ENCODE measurements at places on chromosomes 12 and 14.

- DNase-seq, result no peak
Observed at GRCh38 chr12:132333766-132334165, 4.4 kb upstream of the GALNT9 start.

GRCh38 chr14:104103061-104103445, 17.6 kb downstream of the ASPG start:
- DNase-seq, result no peak

GRCh38 chr12:1706632-1706980, 15.7 kb downstream of the ADIPOR2 start:
- DNase-seq, result no peak

- peak; percentile 53 for DNase-seq
Observed at GRCh38 chr14:69658664-69659261, 47.4 kb downstream of the SUSD6 start.

DNA sequence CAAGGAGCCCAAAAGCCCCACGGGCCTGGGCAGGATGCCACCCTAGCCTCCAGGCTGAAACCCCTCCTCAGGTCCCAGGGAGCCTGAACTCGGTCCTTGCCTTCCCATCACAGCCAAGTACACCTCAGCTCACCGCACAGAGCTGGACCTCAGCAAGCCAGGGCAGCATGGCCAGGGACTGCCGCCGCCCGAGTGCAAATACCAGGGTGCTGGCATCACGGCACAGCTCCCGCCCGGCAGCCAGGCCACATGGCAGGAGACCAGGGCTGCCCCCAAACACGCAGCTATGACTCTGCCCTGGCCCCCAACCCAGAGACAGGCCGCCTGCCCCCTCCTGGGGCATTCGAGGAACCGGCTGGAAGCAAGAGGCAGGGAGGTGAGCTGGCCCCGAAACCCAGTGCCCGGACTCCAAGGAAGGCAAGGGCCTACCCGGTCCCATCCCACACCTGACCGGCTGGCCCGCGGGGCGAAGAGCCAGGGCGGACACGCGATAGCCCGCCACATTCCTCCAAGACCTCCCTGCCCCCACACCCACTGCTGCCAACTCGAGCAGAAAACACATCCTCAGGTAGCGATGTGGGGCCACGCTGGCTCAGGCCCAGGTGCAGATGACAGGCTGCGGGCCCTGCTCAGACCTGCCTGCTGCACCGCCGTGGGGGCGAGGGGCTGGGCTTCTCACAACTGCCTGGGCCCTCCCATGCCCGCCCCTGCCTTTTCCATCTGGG, 2.7 kb downstream of the JAG2 start:
- DNase-seq, result peak; percentile 70

DNA sequence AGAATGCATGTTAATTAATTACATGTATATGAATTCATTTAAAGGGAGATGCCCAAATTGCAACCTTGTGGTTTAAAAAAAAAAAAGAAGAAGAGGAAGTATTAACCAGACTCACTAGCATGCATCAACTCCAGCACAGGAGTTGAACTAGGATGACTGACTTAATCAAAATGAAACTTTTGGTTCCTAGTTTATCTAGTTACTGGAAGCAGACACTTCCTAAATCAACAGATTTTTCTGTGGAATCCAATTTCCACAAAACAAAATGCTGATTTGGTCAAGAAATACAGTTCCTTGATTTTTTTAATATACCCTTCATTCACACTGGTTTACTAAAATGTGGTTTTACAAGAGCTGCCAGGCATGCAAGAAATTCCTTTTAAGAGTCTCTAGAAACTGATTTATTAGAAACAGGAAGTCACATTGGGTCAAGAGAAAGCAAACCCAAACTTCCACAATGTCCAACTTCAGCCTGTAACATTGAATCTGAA, 41.6 kb downstream of the ITPR2 start:
- no peak for DNase-seq

GRCh38 chr14:53553221-53553620, 400.1 kb upstream of the DDHD1 start:
- no peak for DNase-seq

- DNase-seq, result no peak
Observed at GRCh38 chr14:79027138-79027537, 857.0 kb downstream of the NRXN3 start.

DNA sequence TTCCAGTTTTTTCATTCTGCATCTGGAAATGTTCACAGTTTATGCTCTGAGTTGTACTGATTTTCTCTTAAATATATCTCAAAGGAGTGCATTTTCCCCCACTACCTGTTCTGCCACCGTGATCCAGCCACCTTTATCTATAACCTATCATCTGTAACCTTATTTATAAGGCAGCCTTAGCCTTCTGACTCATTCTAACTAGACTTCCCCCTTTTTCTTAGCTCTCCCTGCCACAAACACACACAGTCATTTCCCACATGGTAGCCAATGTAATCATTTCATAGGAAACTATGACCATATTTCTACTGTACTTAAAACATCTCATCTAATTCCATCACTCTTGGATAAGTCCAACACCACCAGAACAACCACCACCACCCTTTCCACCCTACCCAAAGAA, 10.8 kb upstream of the GYS2 start:
- DNase-seq, result no peak

DNA sequence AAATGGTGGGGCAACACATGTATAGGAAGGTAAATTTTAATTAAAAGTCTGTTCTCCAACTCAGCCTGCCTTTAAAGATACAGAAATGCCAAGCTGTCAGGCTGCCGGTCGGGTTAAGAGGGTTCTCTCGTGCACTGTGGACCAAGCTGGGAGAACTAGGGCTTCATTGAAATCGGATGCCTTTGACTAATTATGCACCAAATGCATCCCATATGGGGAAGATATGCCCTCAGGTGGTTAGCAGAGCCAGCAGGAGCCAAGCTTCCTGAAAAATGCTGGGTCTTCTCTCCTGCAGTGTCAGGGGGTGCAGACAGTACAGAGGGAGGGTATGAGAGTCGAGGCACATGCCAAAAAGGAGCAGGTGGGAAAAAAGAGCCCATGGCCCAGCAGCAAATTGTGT, 236.1 kb downstream of the CACNA1C start:
- DNase-seq, result peak; percentile 45

Measured in NCI-H2081 (cell line).